ENCODE measurements at places on chromosomes 6 and 20.

DNA sequence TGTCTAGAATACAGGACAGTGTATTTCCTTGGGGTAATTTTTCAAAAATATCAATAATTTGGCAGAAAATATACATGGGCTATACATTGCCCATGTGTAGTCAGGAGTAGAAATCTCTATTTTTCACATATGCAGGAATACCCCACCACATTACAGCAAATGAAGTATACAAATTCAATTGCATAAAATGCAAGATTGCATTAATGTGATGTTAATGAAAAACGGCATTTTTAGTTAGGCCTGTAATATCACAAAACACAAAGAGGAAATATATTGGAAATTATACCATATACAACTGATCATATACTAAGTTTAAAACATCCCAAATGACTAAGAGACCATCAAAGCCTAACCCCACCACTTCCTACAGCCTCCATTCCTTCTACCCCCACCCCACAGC is 154.9 kb downstream of the SYNE1 start:
- DNase-seq: no peak

- no peak for DNase-seq
These were observed 209.9 kb downstream of the ALDH8A1 start for GRCh38 chr6:134740027-134740373.

GRCh38 chr6:31683591-31683990 is 2.7 kb upstream of the LY6G5C start:
- DNase-seq: no peak

- no peak for DNase-seq
These were observed 51.7 kb upstream of the ADGRF4 start for GRCh38 chr6:47646689-47647088.

GRCh38 chr6:165800337-165800736 is 137.3 kb upstream of the PDE10A start:
- DNase-seq: no peak

DNA sequence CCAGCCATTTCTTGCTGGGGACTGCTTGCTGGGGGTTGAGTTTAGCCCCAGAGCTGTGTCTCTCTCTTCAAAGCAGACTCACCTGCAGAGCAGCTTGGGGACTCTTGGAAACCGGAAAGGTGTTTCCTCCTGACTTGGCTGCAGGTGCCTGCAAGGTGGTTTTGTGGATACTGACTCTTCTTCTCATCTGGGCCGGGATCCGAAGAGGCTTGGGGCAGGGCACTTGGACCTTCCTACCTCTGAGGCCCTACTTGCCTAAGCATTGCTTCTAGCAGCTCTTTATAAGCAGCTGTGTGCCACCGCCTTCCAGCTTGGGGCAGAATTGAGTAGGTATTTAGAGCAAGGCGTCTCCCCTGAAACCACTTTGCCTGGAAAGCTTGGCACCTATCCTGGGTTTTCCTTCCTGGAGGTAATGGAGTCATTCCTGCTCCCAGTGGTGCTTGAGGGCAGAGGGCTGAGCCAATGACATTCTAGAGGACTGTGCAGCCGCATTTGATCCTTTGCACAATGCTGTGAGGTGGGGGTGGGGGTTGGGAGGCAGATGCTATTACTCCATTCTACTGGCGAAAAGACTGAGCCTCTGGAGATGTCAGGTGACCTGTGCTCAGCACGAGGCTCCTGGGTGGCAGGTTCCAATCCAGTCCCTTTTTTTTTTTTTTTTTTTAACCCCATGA is 3.4 kb upstream of the CTSZ start:
- DNase-seq: no peak

DNA sequence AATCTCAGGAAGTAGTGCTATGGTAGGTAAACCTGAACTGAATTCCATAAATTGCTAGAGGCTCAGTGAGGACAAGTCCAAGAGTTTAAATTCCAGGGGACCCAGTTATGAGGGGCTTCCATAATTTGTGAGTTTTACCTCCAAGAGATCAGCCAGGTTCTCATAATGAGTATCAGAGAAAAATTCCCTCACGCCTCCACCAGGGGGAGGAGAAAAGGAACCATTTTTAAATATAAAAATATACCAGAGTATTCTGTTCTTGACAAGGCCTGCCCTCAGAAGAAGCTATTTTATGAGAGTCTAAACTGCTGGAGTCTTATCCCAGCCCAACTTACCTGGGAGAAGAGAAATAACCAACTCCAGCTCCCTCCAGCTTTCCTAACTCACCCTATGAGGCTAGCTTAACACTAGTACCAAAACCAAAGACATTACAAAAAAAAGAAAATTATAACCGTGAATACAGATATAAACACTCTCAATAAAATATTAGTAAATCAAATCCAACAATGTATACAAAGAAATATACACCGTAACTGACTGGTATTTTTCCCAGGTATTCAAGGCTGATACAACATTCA is 158.7 kb downstream of the TFAP2A start:
- DNase-seq: no peak

GRCh38 chr6:107290491-107290890 is 168.9 kb downstream of the PDSS2 start:
- DNase-seq: no peak

GRCh38 chr20:12262747-12263146 is 345.1 kb downstream of the BTBD3 start:
- no peak for DNase-seq

- DNase-seq: no peak
These were observed 768.4 kb upstream of the DEFB115 start for GRCh38 chr20:30488941-30489613.

- DNase-seq: no peak
These were observed 80.3 kb upstream of the HMGCLL1 start for GRCh38 chr6:55659304-55659703.

GRCh38 chr6:44598679-44599078 is 211.2 kb downstream of the CDC5L start:
- no peak for DNase-seq

DNA sequence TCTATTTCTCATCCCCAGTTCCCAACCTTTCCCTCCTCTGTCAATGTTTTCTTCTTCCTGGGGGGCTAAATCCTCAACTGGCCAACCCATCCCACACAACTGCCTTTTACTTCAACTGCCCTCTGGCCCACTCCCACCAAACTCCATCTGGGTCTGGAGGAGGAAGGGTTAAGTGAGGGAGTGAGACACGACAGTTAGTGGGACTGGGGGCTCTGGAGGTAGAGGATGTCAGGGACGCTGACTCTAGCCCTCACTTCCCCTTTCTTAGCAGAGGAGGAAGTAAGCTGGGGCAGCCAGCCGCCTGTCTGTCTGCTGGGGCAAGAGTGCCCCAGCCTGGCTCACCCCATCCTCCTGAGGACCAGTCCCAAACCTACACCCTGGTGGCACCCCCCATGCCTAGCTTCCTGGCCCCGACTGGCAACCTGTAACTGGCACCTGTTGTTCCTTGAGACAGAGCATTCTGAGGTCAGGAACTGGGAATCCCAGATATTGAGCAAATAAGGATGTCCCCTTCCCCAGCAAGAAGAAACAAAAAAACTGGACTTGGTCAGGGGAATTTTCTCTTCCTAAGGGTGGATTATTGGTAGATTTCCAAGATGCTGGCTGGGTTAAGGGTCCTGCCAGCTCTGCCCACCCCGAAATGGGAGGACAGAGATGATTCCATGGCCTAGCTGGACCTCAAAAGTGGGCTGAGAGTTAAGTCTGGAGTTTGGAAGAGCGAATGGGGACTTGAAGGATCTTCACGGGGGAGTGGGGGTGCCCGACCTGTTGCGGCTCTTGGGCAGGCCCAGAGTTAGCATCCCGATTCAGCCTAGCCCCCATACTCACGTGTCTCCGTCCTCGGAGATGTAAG is 971 bp downstream of the NFKBIE start:
- DNase-seq: no peak

DNA sequence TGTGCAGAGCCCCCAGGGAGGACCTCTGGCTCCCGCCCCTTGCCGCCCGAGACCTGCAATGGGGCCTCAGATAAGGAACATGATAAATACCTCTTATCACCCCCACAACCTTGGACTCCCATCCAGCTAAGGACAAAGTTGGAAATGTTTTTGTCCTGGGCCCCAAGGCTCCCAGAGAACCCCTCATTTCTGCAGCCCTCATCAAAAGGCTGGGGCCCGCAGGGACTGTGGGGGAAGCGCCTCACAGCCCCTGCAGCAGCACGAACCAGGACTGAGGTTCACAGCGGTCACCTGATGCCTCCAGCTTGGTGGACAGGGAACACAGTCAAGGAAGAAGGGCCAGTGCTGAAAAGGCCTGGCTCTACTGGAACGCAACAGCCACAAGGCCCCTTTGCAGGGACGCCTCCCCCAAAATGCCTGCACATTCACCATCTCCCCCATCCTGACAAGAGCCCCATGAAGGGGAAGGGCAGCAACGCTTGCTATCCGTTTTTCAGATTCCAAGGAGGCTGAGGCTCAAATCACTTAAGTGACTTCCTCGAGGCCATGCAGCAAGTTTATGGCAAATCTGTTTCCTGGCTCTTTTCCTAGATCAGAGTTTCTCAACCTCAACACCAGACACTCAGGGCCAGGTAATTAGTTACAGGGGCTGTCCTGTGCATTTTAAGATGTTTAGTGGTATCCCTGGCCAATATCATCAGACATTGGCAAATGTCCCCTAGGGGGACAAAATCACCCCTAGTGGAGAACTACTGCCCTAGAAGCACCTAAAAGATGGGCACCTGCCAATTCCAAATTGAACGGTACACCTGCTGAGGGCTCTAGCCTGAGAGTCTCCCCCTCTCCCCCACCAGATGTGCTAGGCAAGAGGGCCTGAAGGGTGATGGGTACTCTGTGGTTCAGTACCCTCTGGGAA is 10.6 kb downstream of the TFEB start:
- DNase-seq: no peak

GRCh38 chr20:38098952-38099351 is 65.4 kb downstream of the RPRD1B start:
- DNase-seq: no peak

- no peak for DNase-seq
These were observed 314.5 kb downstream of the COL12A1 start for GRCh38 chr6:74891349-74891831.

DNA sequence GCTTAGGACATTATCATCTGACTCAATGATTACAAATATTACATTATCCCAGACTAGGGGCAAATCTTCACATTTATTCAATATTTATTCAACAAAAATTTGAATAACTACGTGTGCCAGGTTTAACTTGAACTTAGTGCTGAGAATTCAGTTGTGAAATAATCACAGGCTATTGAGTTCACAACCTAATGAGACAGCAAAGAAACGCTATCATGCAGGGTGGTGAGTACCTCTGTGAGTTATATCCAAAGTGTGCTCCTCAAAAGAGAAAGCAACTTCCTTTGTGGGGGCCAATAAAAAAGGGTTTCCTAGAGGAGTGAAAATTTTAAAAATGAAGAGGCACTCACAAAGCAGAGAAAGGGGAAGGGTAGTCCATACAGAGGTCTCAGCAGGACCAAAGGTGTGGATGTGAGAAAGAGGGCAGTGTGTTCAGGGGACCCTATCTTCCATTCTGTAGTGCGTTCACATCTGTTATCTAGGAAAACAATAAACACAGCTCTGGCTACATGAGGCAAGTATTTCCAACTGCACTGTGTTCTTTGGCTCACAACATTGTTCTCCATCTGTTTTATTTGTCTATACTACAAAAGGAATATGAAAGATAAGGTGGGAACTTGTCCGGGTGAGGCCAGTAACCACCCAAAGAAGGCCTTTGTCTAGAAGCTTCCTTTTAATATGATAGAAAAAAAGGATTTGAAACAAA is 155.4 kb upstream of the MARCKS start:
- DNase-seq: no peak

DNA sequence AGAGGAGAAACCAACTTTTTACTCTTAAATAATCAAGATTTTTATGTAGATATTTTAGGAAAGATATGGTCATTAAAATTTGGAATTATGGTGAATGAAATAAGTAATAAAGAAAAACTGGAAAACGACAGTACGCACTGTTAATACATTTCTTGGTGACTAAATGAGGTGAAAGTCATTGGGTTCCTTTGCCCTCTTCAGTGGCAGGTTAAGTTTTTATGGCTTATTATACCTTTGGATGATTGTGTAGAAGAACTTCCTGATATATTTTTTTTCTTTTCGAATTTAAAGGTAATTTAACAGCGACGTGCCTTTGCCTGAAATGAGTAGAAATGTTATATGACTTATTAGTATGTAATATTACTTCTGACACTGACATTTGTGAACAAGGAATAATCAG is 43.4 kb downstream of the FOXO3 start:
- no peak for DNase-seq

DNA sequence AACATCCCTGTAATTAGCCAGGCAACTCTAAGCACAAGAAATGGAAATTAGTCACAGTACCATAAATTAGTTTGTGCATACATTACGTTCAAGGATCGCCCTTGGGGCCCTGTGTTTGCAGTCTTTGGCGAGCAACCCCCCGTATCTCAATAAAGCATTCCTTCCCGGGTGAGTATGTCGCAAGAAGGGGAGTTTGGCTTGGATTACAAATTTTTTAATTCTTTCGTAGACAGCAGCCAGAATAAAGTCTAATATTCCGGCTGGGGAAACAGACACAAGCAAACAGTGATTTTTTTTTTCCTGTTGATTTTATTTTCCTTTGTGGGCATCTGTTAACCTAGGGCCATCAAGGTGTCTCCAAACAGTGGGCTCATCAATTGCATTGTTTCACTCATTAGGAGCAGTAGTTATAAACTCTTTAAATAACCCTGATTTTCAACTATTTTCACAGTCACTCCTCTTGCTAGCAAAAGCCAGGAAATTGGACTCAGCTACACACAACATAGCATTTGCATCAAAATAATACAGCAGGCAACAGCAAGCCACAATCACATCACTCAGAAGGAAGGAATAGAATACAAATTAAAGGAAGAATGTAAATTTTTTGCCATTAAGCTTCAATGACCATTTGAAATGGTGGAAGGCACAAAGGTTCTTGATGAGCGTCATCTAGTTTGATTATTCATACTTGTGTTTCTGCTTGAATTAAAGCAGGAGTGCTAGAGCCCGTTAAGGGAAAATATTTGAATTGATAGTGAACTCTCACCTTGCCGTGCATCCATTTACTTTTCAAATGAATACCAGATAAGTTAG is 85.3 kb downstream of the LINC00237 start:
- DNase-seq: no peak

DNA sequence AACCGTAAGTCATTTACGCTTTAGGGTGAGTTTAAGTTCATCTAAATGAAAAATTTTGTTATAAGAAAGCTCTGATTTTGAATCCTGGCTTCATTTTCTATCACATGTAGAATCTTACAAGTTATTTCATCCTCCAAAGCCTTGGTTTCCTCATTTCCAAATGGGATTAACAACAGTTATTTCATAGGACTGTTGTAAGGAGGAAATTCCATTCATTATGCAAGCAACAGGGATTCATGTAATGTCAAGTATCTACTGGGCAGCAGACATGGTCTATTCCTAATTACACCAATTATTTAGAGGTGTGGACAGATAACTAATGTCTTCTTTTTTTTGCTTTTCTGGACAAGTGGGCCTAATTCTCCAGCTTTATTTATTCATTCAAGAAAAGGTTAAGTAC is 154.0 kb downstream of the PDSS2 start:
- DNase-seq: no peak

DNA sequence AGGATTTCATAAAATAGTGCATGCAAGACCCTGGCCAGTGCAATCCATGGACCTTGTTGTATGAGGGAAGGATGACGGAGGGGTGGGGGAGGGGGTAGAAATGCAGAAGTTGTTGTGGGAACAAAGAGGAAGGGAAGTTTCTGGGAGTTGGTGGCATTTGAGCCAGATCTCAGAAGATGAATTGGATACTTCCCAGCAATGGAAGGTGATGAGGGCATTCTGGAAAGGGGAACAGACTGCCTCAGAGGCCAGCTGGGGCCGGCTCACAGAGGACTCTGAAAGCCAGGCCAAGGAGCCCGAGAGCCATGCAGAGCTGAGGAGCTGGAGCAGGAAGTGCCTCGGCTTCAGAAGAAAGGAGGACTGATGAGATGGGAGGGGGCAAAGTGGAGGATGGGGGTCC is 2.7 kb downstream of the TMEM74B start:
- no peak for DNase-seq

All from left hindlimb (tissue), 1 donor.